ENCODE measurements at places on chromosomes 11 and 22.

DNA sequence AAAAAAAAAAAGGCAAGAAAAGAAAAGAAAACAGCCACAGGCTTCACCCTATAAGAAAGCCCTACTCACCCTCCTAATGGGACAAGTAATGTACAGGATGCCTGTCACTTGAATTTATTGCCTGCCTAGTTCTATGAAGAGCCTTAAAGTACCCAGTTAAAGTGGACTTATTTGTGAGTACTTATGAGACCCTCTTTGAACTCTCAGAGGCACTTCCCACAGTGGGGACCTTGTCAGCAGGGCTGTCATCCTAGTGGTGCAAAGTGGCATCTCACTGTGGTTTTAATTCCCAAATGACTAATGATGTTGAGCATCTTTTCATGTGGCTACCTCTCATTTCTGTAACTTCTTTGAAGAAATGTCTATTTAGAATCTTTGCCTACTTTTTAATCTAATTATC, 41.8 kb upstream of the BARX2 start:
- DNase-seq = no peak

DNA sequence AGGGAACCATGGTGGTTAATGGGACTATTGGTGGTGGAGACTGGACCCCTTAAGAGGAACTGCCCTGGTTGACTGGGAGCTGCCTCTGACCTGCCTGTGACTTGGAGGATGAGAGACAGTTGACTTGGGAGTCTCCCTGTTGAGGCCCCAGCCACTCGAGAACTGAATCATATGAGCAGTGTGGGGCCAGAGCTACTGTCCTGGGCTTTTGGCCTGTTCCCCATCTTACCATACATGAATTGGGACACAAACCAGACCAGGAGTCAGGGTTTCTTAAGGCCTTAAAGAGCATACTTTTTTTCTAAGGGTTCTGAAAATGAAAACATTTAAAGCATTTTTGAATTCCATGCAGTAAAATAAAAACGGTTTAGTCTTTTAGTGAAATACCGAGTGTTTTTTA, 92.8 kb downstream of the TEAD1 start:
- DNase-seq = peak; percentile 17

DNA sequence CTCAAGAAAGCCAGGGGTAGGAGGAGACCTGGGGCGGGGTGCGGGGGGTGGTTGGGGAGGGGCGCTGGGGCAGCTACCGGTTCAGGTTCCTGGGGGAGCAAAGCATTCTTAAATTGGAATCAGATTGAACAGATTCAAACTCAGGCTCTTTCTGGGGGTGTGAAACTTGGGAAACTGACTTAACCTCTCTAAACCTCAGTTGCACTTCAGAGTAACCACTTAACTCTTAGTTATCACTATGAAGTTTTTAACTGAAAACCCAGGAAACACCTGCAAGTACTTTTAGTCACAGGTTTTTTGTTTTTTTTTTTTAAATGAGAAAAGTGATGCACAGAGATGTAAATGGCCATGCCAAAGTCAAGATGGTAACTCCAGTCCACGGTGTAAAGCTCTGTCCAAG, 72.0 kb downstream of the RCN1 start:
- DNase-seq = no peak

GRCh38 chr11:3981084-3981633, 113.4 kb upstream of the RRM1 start:
- DNase-seq = no peak

DNA sequence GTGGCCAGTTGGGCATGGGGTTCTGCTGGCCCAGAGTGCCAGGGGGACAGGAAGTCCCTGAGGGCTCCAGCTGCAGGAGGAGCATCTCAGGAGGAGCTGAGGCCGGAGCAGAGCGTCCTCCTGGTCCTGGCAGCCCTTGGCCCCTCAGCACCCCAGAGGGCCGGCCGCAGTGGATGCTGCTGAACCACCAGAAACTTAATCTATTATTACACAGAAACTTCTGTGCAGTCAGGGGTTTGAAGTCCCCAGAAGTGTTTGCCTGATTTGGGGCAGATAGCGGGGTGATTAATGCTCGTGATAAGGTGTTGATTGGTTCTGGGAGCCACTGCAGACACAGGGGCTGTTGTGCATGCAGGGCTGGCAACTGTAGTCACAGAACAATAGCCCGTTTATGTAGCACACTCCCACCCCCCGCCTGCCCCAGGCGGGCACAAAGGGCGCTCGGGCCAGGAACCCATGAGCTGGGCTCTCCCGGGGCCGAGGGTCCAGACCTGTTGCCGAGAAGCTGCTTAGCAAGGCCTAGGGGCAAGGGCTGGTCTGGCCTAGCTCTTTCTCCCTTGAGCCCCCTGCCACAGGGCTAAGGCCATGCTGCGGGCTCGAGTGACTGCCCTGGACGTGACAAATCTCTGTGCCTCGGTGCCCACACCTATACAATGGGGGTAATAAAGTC, 29.0 kb upstream of the KCNQ1OT1 start:
- no peak for DNase-seq

DNA sequence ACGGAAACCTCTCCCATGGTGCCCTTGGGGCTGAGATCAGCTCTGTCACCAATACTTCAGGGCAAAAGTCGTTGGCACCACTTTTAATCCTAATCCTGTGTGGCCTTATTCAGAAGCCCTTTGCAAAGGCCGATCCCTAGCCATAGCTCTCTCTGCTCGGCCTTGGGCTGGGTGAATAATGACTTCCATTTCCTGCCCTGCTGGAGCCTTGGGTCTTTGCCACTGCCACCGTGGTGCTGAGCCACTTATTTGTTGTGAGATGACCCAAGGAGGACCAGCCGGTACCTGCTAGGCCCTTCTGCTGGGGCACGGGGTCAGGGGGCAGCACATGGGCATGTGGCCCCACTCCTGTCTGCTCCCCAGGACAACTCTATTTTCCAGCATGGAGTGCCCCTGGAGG, 188.2 kb downstream of the ST3GAL4 start:
- no peak for DNase-seq

GRCh38 chr22:42622061-42622710, 7.5 kb upstream of the POLDIP3 start:
- no peak for DNase-seq

DNA sequence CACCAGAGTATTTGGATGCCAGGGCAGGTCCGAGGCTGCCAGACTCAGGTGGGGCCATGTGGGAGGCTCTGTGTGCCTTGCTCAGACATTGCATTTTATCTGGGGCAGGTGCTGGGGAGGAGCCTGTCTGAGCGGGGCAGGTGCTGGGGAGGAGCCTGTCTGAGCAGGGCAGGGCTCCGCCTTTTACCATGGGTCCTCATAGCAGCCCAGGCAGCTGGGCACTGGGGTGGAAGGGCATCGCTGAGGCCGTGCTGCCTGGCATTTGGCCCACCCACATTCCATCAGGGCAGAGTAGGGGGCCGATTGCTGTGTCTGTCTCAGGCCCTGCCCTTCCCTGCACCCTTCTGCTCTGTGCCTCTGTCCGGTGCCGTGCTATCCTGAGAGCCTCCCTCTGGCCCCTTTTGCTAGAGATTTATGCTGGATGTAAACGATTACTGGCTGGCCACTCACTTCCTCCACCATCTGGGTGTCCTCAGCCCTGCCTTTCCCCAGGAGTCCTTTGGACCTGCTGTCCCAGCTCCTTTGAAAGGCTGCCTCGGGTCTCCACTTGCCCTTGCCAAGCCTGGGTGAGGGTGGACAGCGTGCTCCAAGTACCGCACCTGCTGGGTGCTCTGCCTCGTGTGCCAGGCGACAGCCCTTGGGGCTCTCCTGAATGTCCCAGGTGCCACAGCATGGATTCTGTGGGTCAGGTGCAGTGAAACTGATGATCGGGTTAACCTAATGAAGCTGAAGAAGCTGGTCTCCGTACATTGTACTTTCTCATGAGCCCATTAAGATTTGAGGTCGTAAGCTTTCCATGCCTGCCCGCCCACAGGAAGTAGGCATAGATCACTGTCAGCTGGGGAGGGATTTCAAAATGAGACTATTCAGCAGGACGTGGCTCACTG, 281.6 kb downstream of the TBC1D22A start:
- peak; percentile 20 for DNase-seq
